DMS79 (cell line): ENCODE measurements at places on chromosomes 6 and 20.

- DNase-seq: no peak
Measured at GRCh38 chr6:97674802-97675201, 391.8 kb upstream of the MMS22L start.

- no peak for DNase-seq
Measured at GRCh38 chr6:111430605-111431376, 52.2 kb downstream of the REV3L start.

- DNase-seq: no peak
Measured at GRCh38 chr6:52994839-52995088, 320 bp downstream of the GSTA4 start.

GRCh38 chr6:149969635-149970034 lies 5.9 kb downstream of the ULBP1 start:
- no peak for DNase-seq

DNA sequence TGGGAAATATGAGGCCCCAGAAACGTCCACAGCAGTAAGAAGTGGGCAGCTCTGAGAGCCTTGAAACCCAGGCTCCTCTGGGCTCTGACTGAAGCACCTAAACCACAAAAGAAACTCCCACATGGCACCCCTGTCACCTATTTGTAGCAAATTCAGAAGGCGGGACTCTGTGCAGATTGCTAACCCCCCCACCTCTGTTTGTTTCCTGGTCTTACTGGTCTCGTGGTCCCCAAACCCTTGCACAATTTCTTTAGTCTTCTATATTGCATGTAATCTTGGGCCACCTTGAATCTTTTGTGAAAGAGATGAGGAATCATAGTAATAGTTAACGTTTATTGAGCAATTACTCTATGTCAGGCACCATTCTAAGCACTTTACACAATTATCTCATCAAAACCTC lies 154.3 kb downstream of the PREX1 start:
- no peak for DNase-seq
